ENCODE measurements at places on chromosomes 11 and 22.

DNA sequence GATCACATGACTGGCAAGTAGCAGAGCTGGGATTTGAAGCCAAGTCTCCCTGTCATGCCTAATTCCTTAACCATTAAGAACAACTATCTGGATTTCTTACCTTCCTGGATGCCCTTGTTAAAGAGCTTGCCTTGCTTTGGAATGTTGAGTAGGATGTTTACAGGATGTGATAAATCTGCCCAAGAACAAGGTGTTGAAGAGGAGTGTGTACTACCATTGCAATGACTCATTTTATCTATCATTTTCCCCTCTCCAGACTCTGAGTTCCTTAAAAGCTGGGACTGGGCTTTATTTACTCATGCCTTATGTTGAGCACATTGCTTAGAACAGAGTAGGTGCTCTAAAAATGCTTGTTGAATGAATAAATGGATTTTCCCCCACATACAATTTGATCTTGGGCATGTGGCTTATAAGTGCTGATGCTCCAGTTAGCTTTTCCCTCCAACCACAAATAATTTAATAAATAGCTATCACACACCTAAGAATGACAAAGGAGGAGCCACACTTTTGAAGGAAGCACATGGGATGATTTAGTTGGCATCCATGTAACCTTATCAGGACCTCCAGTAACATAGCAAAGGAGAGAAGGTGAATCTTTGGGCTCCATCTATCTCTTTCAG, 268.6 kb upstream of the SESN3 start:
- no peak for DNase-seq

DNA sequence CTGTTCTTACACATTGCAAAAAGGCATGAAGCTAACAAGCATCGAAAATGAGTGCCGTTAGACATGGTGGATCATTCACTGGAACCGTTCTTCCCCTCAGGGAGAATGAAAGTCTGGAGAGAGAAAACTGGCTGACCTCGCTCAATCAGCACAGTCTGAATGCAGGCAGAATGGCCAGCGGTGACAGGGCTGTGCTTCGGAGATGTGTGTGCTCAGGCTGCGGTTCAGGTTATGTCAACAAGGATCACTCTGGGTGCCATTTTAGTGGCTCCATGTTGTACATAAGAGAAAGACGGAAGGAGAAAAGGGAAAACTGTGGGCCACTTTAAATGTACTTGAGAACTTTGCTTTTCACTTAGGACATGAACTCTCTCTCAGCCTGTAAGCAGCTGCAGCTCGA, 749.8 kb upstream of the ARHGAP42 start:
- DNase-seq = no peak

- DNase-seq = no peak
Measured at GRCh38 chr11:855330-855674, 12.7 kb downstream of the TSPAN4 start.

DNA sequence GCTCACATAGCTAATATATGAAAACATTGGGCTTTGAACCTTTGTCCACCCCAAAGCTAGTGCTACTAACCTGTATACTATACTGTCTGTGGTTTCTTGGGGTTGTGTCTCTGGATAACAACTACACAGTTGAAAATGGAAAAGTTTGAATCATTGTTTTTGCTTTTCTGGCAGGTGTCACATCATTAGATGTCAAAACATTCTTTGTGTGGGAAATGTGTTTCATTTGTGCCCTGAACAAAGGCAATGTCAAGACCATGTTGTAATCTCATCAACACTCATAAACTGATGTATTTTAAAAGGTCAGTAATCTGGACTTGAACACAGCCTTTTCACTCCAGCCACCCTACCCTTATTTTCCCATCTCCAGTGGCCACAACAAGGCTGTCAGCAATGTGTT, 16.5 kb downstream of the SYT13 start:
- no peak for DNase-seq

GRCh38 chr22:39087881-39088684, 9.0 kb upstream of the APOBEC3H start:
- no peak for DNase-seq

- DNase-seq = no peak
Measured at GRCh38 chr11:10628508-10629236, 60.2 kb upstream of the LYVE1 start.

- no peak for DNase-seq
Measured at GRCh38 chr11:110989428-110990133, 255.9 kb upstream of the POU2AF2 start.

DNA sequence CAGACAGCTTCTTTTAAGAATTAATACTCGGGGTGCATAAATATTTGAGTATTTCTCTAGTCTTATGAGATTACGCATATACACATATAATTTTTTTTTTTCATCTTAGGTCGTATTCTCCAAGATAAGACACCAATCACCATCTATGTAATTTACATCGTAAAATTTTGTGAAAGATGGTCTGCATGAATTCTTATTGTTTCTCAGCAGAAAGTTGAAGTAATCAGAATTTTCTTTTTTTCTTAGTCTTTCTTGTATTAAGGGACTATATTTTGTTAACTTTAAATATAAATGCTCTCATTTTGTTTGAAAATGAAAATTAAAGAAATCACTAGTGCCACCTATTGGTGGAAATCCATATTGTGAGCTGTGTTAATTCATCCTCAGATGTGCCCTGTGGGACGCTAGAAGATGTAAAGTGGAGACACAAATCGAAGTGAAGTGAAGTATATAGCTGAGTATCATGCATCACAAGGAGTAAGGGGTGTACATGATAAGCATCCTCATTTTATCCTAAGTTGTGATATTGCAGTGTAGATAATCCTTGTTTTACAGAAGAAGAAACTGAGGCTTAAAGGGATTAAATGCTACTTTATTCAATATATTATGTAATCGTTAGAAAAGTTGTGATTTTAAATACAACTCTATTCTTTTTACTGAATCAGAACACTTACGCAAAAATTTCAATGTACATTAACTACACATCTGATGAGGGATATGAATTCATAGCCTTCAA, 2084.3 kb downstream of the LRRC4C start:
- DNase-seq = no peak

- no peak for DNase-seq
Measured at GRCh38 chr22:47446821-47447810, 684.7 kb downstream of the TBC1D22A start.

- DNase-seq = no peak
Measured at GRCh38 chr11:119599864-119600541, 129.0 kb downstream of the NECTIN1 start.

DNA sequence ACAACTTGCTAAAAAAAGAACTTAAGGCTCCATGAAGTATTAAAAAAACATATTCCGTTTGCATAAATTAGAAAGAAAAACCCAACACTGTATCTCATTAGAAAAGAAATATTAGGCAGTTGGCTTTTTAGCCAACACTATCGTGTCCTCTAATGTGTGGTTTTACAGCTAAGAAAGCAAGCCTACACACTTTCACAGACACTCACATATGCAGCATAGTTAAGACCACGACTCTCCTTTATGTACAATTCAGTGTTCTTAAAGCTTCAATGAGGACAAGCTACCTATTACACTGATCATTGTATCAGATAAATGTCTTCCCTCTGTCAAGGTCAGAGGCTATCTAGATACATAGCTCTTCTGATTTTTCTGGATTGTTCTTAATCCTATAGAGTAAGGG, 80.1 kb downstream of the PICALM start:
- DNase-seq = no peak

GRCh38 chr11:32962016-32962415, 53.7 kb upstream of the DEPDC7 start:
- DNase-seq = no peak

DNA sequence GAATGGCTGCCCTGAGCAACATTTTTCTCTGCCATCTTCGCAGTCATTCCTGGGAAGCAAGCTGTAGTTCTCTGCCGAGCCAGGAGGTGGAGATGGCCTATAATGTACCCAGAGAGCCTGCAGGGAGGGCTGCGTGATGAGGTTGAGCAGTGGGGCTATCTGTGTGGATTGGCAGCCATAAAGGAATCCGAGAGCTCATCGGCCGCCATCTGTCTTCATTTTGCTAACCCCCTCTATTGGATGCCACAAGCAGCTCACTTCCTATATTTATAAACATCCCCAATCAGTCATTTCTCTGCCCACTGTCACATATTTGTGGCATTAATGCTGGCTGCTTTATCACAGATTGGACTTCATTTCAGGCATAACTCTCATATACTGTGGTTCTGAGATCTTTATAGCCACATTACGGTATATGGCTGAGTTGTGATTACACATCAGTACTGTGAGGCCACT, 209.5 kb downstream of the NTM start:
- DNase-seq = no peak

DNA sequence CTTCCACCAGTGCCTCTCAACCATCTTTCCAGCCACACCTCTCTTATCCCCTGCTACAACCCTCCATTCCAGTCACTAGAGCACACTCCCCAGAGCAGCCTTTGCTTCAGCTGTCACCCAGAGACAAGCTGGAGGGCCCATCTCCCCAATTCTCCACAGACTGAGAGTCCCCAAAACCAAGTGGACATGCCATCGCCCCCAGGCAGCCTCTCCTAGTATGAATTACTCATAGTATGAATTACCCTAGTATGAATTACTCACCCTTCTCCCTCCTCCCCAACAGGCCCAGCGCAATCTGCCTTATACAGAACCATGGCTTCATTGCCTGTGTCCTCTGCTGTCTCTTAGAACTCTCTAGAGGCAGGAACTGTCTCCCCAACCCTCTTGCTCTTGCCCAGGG, 24.8 kb downstream of the MYH9 start:
- no peak for DNase-seq

- no peak for DNase-seq
Measured at GRCh38 chr11:121344824-121345223, 52.3 kb downstream of the SC5D start.

- no peak for DNase-seq
Measured at GRCh38 chr22:37396488-37397084, 30.7 kb downstream of the ELFN2 start.

GRCh38 chr11:132100583-132100982, 730.2 kb downstream of the NTM start:
- no peak for DNase-seq

GRCh38 chr22:41905411-41906202, 9.3 kb downstream of the SHISA8 start:
- DNase-seq = no peak

GRCh38 chr22:33023153-33023827, 34.9 kb downstream of the SYN3 start:
- no peak for DNase-seq

Data from stimulated activated CD8-positive, alpha-beta memory T cell treated with anti-CD3 and anti-CD28 coated beads, Interleukin-7, amount 100 ng/mL, for 48 hours (primary cell).